Stimulated activated CD4-positive, alpha-beta T cell treated with anti-CD3 and anti-CD28 coated beads, Interleukin-15, amount 100 ng/mL, for 1 hour (primary cell): ENCODE measurements at places on chromosomes 12 and 14.

DNA sequence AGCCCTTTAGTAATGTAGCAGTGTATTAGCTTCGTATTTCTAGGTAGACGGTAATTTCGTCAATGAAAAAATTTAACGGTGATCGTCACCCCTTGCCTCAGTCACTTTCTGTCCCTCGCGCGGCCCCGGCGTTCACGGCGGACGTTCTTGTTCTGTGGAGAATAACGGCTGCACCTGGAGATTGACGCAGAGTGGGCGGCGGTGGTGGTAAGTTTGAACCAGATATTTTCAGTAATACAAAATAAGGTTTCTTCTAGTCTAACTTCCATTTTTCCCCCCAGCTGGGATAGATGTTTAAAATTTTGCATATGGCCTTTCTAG lies 341 bp downstream of the ZNF10 start:
- DNase-seq, result peak; percentile 12

DNA sequence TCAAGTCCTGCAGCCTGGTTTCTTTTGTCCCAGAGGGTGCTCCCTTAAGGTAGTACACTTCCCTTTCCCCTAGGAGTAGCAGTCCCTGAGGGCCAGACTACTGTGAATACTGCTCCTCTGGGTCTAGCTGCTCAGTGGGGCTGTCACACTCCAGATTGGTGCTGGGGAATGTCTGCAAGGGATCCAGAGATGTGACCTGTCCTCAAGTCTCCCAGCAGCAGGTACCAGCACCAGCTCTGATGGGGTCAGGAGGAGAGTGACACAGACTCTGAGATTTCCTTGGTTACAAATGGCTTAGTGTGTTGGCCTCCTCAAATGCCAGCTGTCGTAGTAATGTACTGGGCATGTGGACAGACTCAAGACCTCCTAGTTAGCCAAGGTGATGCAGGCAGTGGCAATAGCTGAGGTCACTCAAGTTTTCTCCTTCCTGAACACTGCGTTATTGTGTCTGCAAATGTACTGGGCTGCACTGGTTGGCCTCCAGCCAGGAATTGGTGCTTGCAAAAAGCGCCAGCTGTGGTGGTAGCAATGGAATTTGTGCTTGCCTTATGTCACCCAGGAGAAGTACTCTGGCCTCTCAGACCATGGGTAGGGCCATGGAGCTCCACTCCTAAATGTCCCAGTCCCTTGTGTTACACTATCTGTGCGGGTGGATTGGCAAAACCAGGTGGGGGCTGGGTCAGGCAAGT lies 36.4 kb upstream of the AEBP2 start:
- no peak for DNase-seq

DNA sequence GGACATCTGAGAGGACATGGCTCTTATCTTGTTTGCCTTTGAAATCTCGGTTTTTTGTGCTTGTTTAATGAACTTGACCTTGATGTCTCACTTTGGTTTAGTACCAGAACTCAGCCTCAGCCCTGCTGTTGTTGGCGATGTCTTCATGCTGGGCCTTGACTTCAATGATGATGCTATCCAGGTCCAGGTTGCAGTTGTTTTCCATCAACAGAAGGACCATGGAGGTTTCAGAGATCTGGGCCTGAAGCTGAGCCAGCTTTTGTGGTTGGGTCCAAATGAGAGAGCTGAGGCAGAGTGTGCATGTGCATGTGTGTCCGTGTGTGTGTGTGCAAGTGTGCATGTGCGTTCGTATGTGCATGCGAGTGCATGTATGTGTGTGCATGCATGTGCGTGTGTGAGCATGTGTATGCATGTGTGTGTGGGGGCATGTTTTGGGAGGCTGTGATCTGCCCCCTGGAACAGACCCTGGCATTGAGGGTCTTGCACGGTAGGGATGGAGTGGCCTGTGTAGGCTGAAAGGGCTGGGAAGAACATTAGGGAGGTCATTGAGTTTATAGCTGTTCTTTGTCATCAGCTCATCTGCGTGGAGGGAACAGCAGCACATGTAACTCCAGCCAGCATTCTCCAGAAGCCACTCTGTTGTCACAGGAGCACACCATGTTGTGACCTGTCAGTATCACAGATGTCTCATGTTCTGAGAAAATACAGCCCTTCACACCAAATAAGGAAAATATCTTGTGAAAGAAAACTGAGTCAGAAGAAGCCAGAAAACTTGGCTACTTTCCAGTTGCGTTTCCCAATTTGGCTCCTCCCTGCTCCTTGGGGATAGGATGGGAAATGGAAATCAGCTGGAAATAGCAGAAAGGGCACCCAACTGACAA lies 10.0 kb upstream of the KRT82 start:
- DNase-seq, result no peak

DNA sequence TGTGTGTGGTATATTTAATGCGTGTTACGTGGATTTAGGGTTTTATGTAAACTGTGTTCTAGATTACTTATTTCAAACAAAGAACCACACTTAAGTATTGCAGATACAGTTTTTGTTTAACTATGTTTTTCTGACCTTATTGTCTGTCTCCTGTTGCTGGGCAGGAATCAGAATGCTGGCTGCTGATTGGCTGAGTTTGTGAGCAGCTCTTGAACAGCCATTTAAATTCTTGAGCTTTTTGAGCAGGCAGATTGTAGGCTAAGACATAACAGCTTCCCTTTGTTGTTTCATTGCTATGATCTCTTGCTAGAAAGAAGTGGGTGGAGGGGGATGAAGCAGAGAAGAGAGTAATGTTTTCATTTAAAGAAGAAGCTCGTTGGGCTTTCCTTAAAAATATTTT lies 52.2 kb downstream of the ATF7IP start:
- no peak for DNase-seq

DNA sequence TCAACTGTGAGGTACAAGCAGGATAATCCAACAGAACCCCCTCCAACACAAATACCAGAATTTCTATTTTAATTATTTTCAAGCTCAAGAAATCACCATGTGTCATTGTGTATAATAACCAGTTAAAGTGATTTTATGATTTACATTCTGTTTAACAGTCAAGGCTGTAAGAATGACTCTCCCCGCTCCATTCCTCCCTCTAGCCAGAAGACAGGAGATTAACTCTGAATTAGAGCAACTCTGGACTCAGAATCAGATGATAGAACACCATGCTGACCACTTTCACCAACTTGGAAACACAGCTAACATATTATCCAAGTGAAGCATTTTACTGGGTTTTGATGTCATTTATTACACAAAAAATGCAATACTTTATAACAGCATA lies 71.9 kb downstream of the ATP2B1 start:
- no peak for DNase-seq

DNA sequence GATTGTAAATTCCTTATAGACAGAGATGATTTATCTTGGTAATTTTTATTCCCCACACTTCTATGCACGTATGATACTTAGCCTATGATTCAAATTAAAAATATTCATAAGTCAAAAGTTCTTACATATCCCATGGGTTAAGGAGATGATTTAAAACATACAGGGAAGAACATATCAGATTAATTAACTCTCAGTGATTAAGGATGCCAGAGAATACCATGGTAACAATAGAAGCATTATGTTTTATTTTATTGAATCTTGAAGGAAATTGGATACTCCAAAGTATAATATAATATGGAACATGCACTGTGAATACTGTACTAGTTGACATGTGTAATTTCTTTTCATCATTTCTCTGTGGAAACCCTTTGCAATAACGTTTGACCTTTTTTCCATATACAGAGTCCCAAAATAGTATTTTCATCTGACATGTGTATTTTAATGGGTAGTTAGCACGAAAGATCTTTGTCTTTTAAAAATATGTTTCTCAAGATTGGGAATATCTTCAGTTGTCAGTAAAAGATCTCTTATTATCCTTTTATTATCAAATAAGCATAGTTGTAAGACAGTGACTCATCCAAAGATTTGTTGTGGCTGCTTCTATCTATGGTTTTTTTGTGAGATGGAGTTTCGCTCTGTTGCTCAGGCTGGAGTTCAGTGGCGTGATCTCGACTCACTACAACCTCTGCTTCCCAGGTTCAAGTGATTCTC lies 166.7 kb downstream of the RAD51B start:
- DNase-seq, result no peak
